ENCODE measurements at places on chromosomes 12 and 14. TPM values are rescaled to one million over a fixed set of nuclear protein-coding genes. Genes with fewer than 3 reads are reported as not detected.

GRCh38 chr12:76201758-76202157 lies 117.3 kb upstream of the NAP1L1 start:
- DNase-seq = peak; percentile 51

GRCh38 chr12:124721501-124722162 lies 142.0 kb downstream of the SCARB1 start:
- DNase-seq = peak; percentile 68

GRCh38 chr14:91998667-91999570 lies 40.9 kb downstream of the TRIP11 start:
- DNase-seq = no peak

DNA sequence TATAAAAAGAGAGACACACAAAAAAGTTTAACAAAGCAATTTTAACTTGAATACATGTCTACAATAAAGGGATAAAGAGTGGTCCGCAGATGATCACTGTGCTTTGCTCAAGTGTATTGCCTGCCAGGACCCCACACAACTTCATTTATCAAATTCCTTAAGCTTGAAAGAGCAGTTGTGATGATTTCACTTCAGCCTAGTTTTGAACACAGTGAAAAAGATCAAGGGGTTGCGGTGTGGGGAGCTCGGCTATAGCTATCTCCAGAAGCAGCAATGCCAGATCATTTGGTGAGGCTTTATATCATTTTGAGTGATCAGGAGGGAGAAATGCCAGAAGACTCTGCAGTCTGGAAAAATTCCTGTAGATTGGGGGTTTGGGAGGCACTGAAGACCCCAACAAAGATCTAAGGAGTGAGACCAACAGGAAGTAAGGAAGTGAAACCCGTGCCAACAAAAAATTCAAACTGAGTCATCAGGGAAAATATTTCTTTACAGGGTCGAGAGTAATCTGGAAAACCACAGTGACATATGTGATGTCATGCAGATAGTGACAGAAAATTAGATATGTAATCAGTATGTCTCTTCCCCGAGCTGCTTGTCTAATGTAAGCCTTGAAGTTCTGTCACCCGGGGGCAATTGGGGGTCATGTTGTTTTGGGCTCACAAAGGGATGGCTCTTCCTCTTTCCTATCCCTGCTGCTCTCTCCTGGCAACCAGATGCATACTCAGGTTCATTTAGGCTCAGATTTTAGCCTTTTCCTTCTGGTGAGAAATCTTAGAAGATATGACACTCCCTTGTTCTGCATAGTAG lies 221.8 kb downstream of the MSRB3 start:
- no peak for DNase-seq

- no peak for DNase-seq
Observed at GRCh38 chr14:32408018-32408417, 78.9 kb downstream of the AKAP6 start.

- no peak for DNase-seq
Observed at GRCh38 chr12:130829391-130830245, 9.4 kb downstream of the STX2 start.

DNA sequence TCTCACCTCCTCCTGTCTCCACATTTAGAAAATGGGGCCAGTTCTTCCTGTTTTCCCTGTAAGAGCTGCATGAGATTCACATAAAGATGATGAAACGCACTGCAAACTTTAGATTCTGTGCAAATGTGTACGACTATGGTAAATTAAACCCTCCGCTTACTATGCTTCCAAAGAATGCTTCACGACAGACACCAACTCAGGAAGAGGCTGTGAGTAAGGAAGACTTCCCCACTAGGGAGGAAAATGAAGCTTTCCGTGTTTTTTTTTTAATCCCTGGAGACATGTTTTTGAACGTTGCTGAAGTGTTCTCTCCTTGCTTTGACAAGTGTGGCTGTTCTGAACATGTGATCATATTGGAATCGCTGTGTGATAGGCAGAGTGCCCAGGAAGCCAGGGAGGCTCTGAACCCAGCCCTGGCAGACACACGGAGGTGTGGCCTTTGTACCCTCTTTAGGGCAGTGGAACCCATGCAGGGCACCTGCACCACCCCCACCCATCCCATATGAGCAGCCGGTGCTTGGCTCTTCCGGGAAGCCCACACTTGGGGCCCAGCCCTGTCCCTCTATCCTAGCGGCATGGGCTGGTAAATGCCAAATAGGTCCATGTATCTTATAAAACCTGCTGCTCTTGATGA lies 7.5 kb upstream of the SYNE3 start:
- DNase-seq = no peak

- peak; percentile 17 for DNase-seq
Observed at GRCh38 chr12:70240673-70241072, 2.6 kb upstream of the CNOT2 start.

DNA sequence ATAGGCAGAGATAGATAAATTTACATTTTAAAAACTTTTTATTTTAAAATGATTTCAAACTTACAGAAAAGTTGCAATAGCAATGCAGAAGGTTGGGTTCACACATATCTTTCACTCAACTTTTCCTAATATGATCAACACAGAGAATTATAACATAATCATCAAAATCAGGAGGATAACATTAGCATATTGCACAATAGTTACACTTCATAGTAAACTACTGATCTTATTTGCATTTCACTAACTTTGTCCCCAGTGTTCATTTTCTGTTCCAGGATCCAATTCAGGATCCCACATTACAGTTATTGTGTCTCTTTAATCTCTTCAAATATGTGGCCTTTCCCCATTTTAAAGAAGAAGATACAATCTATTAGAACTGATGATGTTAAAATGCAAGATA lies 115.4 kb upstream of the ETV6 start:
- no peak for DNase-seq

- DNase-seq = no peak
Observed at GRCh38 chr14:52190337-52190931, 77.1 kb upstream of the PTGDR start.

DNA sequence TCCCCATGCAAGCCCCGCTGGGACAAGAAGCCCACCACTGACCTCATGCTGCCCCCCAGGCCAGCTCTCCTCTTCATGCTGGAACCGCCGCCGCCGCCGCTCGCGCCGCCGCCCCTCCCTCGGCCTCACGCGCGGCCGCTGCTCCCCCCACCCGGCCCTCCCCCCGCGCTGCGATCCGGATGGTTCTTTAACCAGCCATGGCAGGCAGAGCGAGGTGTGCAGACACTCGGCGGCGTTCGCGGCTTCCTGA lies at the start of gene DCAF5:
Gene DCAF5 (minus strand): TSS at position 218 of the 250 bp plus-strand sequence. CDS start 141 bp downstream, at position 77.
- DNase-seq = no peak

DNA sequence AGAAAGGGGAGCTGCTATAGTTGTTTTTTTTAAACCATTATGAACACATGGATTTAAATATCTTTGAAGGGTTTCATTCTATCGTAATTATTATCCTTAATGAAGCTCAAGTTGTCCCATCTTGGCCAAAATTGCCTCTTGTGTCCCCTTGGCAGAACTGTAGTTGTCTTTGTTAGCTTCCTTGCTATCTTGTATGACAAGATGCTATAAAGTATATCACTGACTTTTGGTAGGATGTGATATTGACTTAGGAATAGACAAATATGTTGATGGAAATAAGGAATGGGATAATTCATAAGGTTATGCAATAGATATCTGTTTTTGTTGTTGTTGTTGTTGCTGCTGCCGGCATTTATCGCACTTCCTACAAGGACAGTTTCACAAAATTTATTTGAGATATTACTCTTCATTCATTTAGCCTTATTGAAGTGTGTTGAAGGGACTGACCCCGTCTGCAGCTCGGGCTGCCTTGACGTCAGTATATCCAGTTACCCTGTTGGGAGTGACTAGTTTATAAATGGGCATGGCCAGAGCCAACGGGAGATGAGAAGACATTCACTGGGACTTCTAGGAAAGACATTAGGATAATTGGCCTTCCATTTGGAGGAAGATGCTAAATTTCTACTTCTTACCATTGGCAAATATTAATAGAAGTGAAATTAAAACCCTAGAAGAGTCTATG lies 26.1 kb upstream of the APOLD1 start:
- DNase-seq = no peak

GRCh38 chr12:14071833-14072232 lies 90.4 kb upstream of the GRIN2B start:
- DNase-seq = no peak

GRCh38 chr12:108299980-108300696 lies 39.0 kb downstream of the CMKLR1 start:
- DNase-seq = no peak

GRCh38 chr12:83046019-83046418 lies 359.3 kb downstream of the TMTC2 start:
- no peak for DNase-seq

DNA sequence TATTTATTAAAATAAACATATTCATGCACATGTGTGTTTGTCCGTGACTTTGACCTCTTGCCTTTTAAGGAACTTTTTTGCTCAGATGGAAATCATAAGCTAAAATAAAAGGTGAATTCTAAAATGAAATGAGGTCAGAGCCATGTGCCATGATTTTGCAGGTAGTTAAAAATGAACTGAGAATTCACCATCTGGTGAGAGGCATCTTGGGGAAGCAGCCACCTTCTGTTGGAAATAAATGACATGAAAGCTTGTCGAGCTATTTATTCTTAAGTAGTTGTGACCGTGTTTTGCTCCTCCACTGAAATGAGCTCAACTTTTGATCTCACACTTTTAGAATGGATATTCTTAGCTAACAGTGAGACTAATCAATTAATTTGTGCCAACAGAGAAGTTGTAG lies 56.8 kb upstream of the CNOT2 start:
- no peak for DNase-seq

DNA sequence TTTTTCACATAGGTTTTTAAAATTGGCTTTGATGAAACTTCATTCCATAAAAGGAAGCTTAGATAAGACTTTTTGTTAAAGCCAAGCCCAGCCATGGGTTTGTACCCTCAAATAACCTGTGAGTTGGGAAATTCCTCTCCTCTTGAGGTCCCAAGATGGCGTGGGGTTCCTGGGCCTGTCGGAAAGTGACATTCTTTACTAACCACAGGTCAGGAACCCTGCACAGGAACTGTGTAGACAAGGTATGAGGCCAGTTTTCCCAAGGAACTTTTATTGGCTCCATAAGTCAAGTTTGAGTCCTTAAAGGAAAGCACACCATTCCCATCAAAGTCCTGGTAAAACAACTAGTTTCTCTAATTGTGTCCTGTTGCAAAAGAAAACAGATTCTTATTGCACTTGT lies 65.0 kb upstream of the AMN start:
- no peak for DNase-seq

- DNase-seq = peak; percentile 65
Observed at GRCh38 chr12:43210485-43211192, 341.4 kb downstream of the ADAMTS20 start.

DNA sequence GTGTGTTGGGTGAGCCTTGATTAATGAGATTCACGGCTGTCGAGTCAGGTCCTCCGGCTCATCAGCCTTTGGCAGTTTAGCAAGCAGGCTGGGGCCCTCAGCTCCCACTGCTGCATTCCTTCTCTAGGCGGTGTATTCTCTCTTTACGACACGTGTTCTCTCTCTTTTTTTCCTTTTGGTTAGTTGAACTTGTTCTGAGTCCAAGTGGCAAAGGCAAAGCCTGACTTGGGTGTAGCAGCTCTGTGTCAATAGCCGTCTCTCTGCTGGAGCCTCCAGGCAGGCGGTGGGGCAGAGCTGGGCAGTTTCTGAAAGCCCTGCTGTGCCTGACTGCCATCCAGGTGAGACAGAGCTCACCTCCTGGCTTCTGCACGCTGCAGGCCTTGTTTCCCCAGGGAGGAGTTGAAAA lies 46.6 kb downstream of the SUSD6 start:
- DNase-seq = peak; percentile 59

- DNase-seq = peak; percentile 18
Observed at GRCh38 chr14:90132821-90133570, 71.2 kb downstream of the KCNK13 start.

GRCh38 chr12:128059621-128060370 lies 207.2 kb upstream of the TMEM132C start:
- no peak for DNase-seq

DNA sequence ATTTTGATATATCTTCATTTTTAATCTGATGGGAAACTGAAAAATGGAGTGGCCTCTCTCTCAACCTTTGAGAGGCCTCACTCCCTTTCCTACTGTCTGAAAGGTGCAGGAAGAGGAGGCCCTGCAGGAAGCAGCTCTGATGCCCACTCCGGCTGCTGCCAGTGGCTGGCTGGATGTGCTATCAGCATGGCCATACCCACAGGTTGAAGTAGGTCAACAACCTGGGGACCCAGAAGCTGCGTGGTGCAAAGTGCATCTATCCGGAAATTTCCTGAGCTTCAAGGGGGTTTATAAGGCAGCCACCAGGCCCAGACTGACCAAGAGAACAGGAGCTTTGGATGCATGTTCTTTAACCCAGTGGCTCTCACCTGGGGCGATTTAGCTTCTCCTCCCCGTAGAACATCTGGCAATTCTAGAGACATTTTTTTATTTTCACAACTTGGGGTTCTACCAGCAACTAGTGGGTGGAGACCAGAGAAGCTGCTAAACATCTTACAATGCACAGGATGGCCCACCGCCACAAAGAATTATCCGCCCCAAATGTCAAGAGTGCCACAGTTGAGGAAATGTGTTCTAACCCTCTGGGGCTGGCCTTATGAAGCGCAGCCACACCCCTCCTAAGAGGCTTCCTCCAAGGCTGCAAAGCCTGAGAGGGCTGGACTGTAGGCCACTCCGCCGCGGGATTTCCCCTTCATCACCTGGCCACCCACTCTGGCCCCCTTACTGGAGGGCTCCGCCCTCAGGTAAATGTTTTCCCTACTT lies 8.2 kb upstream of the BATF start:
- no peak for DNase-seq

- DNase-seq = peak; percentile 89
Observed at GRCh38 chr14:93956514-93957332, 19.6 kb downstream of the ASB2 start.

GRCh38 chr12:42070036-42070435 lies 74.6 kb downstream of the GXYLT1 start:
- DNase-seq = peak; percentile 85

- DNase-seq = no peak
Observed at GRCh38 chr14:21205026-21205677, 49.3 kb upstream of the OR5AU1 start.

- no peak for DNase-seq
Observed at GRCh38 chr12:85874031-85874461, at the start of gene NTS. Gene NTS (plus strand): TSS chr12:85874295. CDS start chr12:85874404, 109 bp downstream.

- peak; percentile 27 for DNase-seq
Observed at GRCh38 chr14:92511453-92512238, 1.9 kb upstream of the RIN3 start.

GRCh38 chr12:123119808-123120207 lies 31.1 kb downstream of the PITPNM2 start:
- no peak for DNase-seq

TEX22 gene
- 0.10 TPM for total RNA-seq

SOCS2 gene
- 4.1 TPM for total RNA-seq

FAIM2 gene
- total RNA-seq = 2.3 TPM

GAS2L3 gene
- 5.3 TPM for total RNA-seq

MON2 gene
- 21.3 TPM for total RNA-seq

BCL11B gene
- 0.03 TPM for total RNA-seq

SLC6A12 gene
- 0.05 TPM for total RNA-seq

MMP19 gene
- 8.6 TPM for total RNA-seq

TSHR gene
- not detected for total RNA-seq

TCL1B gene
- total RNA-seq = not detected

HOXC12 gene
- 0.62 TPM for total RNA-seq

TSPAN11 gene
- 0.16 TPM for total RNA-seq

IGFBP6 gene
- 49.8 TPM for total RNA-seq

All from myocyte (in vitro differentiated cells).